Uterus (tissue), 4 donors: ENCODE measurements at places on chromosomes 1 and 21. TPM values are rescaled to one million over a fixed set of nuclear protein-coding genes. Genes with fewer than 3 reads are reported as not detected.

FAM167B gene
- not detected for total RNA-seq

DNA sequence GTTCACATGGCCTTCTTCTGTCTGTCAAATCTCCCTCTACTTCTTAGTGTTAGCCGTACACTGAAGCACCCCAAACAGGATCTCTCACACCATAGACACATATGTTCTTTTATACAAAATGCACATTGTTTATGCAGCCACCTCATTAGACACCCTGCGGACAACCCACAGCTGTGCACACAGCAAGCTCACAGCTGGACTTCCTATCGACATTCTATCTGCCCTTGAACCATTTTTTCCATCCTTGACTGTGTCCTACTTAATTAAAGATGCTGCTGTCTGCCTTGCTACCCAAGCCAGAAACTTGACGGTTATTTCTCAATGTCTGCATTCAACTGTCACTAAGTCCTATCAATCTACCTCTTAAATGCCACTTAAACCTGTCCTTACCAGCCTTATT, 3.2 kb upstream of the ZBTB21 start:
- no peaks in the 10 kb centered on the region for H3K36me3 ChIP-seq
- H3K27me3 ChIP-seq = no peaks in the 10 kb centered on the region
- peaks cover 3% of the 10 kb centered on the region for H3K4me1 ChIP-seq
- no peak overlapping the region for H3K27ac ChIP-seq

LRRC38 gene
- total RNA-seq = not detected

- no peak overlapping the region for H3K27ac ChIP-seq
- no peaks in the 10 kb centered on the region for H3K36me3 ChIP-seq
- H3K4me1 ChIP-seq = no peaks in the 10 kb centered on the region
- H3K4me3 ChIP-seq = no peak overlapping the region
- DNase-seq = no peak
These were observed 63.1 kb downstream of the ZNF281 start for GRCh38 chr1:200346700-200347099.

ZNHIT6 gene
- total RNA-seq = 13.6 TPM

DR1 gene
- 83.1 TPM for total RNA-seq
